ENCODE measurements at places on chromosomes 12 and 14.

DNA sequence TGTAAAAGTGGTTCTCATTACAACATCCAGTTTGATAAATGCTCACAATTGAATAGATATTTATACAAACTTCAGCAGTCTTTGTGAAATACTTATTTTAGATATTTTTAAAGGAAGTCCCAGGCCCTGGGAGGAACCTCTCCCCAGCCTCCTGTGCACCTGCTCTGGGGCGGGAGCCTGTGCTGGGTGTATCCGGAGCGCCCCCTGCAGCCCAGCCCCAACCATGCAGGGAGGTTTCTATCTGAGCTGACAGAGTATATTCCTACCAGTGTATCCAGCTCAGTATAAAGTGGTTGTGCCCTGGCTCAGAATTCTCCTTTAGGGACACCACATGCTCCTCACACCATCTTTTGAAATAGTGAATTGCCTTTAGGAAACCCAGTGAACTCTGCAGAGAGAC is 851.8 kb downstream of the TMEM121 start:
- DNase-seq, result no peak

DNA sequence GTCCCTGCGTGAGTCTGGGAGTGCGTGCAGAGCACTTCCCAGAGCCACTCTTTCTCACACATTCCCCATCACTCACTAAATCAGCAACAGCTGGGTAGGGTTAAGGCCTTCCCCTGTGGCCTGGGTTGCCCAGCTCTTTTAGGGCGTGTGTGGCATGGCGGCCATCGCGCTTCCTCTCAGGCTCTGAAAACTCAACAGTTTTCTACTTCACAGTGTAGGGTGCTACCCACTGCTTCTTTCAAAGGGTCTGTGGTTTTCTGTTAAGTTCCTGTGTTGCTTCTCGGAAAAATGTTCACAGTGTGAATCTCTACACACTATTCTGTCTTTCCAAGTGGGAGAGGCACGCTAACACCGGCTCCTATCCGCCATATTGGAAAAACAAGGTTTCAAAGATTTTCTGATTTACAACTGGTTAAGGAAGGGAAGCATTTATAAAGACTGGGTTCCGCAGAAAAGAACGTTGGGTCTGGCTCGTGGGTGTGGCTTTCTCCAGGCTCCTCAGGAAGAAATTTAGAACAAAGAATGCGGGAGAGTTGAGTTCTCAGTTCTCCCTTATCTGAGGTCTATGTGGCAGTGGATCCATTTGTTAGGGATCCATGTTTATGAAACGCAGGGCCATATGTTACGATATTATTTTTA is 34.9 kb upstream of the AEBP2 start:
- no peak for DNase-seq

DNA sequence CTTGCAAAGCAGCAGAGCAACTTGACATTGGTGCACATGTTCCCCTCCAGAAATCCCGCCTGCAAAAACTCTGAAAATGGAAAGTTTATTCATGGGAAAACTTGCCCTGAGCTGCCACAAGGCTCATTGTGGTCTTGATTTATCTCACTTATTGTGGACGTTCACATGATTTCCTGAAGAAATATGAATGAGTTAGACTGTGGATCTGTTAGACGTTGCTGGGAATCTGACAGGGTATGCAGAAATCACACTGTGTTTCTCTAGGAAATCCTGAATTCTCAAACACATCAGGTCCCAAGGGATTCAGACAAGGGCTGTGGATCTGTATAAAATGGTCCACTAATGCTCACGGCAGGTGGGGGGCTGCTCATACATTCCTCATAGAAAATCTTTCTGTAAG is 72.2 kb downstream of the EID3 start:
- no peak for DNase-seq

GRCh38 chr12:47346251-47347019 is 266.7 kb upstream of the AMIGO2 start:
- no peak for DNase-seq

GRCh38 chr14:96938946-96939345 is 141.8 kb downstream of the VRK1 start:
- no peak for DNase-seq

GRCh38 chr14:94320243-94320642 is 2.9 kb downstream of the SERPINA6 start:
- DNase-seq, result no peak

DNA sequence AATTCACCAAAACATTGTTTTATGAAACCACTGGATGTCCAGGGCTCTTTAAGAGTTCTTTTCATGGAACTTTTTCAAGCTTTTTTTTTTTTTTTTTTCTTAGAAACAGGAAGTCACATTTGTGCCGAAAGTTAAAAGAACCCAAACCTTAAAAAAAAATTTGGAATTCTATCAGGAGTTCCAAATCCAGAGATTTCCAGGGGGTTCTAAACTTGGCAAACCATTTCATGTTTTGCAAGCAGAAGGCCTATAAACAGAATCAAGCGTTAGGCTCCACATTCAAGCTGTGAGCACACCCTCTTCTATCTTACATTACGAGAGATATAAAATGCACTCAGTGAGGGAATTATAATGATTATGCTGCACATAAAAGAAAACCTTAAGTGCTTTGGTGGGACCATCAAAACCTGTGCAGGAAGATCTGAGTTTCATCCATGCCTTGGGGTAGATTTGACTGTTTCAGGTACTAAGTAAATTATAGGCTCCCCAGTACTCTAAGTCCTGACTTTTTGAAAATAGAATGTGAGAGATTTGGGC is 154.8 kb upstream of the FAR2 start:
- DNase-seq, result no peak

DNA sequence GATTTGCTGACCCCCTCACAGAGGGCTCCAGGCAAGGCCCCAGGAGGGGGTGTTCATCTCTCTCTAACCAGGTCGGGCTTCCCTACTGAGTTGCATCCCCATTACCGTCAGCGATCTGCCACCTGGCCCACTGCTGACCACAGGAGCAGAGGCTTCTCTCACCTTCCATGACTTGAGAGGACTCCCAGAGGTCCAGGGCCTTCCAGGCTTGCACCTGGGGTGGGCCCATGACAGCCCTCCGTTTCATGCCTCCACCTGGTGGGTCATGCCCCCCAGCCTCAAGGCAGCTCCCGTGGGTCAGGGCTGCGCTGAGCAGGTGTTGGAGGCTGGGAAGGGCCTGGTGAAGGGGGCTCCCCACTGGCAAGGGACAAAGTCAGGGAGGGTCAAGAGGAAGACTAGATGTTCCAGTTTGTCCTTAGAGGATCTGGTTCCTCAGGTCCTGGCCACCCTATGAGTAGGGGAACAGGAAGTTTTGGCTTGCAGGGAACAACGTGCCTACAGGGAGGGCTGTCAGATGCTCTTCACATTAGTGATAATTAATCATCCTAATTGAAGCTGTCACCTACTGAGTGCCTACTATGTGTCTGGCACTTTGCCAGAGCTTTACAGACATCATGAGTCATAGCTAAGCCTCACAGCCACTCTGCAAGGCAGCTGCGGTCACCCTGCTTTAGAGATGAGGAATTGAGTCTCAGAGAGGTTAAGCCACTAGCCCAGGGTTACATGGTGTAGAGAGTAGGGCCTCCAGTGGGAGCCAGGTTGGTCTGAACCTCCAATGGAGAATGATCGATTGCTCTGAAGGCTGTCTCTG is 13.8 kb downstream of the NFKBIA start:
- no peak for DNase-seq

GRCh38 chr14:60107477-60107876 is 15.8 kb downstream of the PCNX4 start:
- no peak for DNase-seq

DNA sequence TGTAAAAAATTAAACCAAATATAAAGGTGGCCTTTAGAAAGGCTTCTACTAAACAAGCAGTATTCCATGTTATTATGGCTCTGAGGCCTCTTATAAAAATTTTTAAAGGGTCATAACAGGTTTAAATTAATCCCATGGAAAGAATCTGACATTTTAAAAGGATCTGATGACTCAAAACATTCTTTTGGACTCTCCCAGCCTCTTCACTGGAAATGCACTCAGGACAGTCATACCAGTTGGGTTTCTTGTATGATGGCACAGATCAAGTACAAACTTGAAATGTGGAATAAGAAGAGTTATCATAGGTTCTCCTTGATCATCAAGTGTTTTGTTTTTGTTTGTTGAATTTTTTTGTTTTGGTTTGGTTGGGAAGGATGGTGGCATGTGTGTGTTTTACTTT is 50.8 kb downstream of the PPP2R5E start:
- peak; percentile 34 for DNase-seq
